ENCODE measurements at places on chromosomes 7 and 10.

GRCh38 chr10:127146661-127147060 is 49.7 kb downstream of the INSYN2A start:
- no peak for DNase-seq

DNA sequence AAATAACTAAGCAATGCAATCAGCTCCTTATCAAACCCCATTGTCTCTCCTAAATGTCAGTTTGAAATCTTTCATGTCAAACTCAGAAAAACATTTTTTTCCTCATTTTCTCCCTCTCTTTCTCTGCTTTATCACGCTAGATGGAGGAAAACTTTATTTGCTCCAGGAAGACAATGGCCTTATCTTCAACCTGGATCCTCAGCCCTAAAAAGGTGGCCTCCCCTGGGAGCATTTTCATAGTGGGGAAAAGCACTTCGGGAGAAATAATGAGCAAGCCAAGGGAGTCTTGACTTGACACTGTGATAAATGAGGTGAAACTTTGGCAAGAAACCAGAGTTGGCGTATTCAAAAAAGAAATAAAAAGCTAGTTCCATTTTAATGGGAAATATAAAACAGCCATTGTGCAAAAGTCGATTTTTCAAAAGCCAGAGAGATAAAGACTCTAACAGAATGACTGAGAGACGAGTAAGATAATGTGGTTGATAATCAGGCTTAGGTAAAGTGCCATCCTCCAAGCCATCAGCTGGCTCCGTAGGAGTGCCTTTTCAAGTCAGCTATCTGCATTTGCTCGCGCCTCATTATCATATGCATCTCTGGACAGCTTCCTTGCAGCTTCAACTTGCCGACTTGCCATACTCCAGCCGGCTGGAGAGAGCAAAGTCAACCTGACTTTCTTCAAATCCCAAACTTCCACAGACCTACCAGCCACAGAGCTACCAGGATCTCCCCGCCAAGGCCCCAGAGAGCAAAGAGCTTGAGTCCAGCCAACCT is 19.9 kb downstream of the HABP2 start:
- no peak for DNase-seq

DNA sequence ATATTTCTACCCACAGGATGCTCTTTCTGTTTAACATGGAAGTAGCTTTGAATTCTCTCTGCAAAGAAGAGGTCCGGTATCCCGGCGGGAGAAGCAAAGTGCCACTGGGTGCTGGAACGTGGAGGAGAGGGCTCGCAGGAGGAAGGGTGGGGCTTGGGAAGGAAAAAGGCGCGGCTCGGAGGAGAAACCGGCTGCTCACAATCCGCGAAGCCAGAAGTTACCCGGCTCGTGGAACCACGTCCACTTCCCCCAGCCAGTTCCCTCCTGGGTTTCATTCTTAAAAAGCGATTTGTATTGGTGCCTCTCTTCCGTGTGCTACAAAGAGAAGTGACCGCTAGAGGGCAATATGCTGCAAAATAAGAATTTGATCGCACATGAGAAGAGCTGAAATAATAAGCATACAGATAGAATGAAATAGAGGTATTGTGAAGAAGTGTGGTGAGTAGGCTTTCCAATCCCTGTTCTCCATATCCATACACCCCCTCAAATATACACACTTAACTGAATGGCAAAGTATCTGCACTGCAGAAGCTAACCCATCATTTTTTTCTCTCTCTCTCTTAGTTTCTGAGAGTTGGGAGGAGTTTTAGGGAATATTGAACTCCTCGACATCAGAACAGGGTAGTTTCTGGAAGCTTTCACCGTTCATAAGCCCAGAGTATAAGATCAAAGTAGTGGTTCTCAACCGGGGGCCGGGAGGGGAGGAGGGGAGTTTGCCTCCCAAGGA is 31.1 kb downstream of the TRIL start:
- DNase-seq, result peak; percentile 81

- no peak for DNase-seq
Measured at GRCh38 chr7:114567416-114567815, 152.8 kb downstream of the FOXP2 start.

DNA sequence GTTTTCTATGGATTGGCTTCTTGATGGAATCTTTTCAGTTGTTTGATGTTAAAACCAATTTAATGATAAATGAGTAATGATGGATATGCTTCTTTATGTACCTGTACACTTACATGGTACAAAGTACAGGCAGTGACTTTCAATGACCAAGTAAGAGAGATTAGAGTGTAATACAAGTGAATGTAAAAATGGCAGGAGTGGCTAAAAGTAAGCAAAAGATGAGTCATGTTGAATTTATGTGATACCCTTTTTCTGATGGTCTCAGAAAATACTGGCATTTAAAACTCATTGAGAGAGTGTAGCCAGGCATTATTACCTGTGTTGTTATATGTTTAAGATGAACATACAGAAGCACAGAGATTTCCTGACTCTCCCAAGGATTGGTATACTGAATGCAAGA is 97.1 kb downstream of the GPR85 start:
- no peak for DNase-seq

GRCh38 chr10:95297402-95297801 is 6.6 kb upstream of the PDLIM1 start:
- DNase-seq, result no peak

GRCh38 chr7:20327055-20327454 is 3.6 kb upstream of the ITGB8 start:
- no peak for DNase-seq

- no peak for DNase-seq
Measured at GRCh38 chr10:103822107-103822716, 33.2 kb downstream of the SH3PXD2A start.

DNA sequence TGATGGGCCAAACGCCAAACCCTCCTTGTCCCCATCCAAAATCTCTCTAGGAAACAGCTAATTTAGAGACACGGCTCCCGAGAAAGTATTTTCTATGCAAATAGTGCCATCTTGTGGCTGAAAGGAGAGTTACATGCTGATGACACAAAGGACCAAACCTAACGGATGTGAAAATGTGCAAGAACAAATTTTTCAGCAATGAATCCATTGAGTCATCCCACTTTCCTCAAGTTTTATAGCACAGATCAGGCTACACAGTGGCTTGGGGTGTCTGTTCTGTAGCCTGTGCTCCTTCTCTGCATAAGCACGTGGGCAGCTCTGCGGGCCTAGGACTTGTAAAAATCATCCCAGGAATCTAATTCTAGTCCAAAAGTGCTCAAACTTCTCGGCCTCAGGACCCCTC is 154.8 kb upstream of the PRR15 start:
- DNase-seq, result peak; percentile 66

DNA sequence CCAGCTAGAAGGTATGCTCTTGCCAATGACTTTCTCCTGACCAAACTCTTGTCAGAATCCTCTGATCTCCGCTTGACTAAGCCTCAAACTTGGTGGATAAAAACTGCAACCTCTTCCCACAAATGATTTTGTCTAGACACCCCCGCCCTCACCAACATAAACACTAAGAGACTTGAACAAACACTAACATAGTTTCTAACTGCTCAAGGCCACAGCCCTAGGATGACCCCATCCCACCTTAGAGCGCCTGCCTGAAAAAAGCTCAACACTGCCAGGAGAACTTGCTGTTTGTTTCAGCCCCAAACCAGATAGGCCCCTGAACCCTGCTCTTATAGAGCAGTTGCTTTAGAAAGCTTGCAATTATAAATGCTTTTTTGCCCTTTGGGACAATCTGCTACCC is 71.8 kb downstream of the LRRN3 start:
- no peak for DNase-seq

DNA sequence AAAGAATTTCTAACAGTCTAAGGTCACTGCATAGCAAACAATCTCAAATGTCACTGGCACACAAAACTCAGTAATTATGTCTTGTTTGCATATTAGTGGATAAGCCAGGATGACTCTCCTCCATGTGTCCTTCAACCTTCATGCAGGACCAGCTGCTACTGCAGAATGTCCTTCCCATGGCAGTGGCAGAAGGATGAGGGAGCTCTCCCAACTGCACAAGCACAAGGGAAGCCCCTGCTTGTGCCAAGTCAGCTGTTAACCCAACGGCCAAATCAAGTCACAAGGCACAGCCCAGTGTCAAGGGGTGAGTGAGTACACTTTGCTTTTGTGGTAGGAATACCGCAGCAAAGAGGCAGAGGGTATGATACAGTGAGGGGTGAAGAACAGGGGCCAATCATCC is 59.3 kb upstream of the VWC2 start:
- no peak for DNase-seq

- peak; percentile 83 for DNase-seq
Measured at GRCh38 chr7:28069807-28070206, 110.8 kb downstream of the JAZF1 start.

DNA sequence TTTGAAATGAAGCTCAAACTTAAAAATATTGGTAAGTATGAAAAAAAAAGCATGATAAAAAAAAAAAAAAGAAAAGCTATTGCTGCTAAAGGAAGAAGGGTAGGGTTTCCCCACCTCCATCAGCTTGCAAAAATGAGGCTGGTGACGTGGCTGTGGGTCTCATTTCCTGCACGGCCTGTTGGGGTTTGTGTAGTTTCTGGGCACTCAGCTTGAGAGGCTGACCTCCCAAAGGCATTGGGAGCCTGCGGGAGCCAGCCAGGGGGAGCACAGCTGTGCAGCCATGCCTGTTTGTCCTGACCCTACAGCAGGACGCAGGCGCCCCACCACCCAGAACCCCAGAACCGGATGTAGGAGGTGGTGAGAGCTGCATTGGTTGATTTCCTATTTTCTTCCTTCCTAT is 48.8 kb upstream of the CARD11 start:
- DNase-seq, result no peak

- peak; percentile 92 for DNase-seq
Measured at GRCh38 chr10:21724687-21725367, 190.8 kb downstream of the MLLT10 start.

DNA sequence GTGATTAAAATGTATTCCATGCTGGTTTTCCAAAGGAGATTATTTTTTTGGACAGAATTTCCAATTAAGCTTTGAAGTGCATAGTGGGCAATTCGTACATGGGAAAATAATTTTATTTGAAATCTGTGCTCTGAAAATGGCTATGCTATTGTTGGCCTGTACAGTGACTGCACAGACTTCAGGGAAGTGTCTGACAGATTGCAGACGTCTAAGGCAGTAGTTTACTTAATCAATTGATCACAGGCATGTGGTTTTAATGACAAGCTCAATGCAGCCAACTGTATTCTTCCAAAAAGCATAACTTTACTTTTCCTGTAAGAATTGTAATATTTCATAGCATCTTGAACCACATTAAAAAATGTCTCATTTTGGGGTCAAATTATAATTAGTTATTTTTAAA is 102.0 kb downstream of the SEMA3C start:
- DNase-seq, result no peak

DNA sequence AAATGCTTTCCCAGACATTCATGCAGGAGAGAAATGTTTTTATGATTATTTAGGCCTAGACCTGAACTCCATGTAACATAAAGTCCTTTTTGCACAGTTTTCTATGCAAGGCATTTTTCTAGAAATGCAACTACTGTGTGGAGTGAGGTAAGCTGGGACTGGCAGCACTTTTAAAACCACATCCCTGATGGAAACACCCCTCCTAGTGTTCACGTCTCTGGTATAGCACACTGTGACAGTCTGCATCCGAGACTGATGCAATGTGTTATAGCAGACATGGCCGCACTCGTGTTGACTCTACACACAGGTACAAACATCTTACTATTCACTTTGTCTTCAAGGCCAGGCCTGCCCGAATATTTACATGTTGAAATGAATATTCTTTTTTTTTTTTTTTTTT is 19.3 kb upstream of the ERCC6 start:
- no peak for DNase-seq

Data from left hindlimb (tissue), 1 donor.